ENCODE measurements at places on chromosomes 1 and 21.
A peak's percentile ranks its signal among the peaks of the same experiment; 100 is the strongest.

DNA sequence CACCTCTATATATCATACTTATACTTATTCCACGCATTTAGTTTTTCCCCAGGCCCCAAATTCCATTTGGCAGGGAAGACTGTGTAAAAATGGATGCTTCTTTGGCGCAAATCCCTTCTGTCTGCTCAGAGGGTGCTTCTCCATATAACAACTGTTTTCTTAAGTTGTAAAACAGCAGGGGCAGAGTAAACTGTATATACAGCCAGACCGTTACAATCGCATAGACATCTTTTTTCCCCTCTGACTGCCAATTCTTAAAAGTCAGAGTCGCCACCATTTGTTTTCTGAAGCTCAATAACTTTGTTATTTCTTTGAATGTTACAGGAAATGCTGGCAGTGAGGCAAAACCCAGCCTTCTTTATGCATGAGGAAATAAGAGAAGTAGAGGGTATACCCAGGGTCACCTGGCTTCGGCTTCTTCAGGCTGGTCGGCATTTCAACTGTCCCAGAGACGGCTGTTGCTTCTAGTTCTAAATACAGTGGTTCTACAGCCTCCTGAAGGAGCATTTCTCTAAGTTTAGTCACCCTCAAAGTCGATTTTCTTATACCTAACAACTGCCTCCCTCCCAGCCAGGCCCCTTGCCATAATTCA is 188.4 kb downstream of the CLIC6 start:
- no peak for DNase-seq

DNA sequence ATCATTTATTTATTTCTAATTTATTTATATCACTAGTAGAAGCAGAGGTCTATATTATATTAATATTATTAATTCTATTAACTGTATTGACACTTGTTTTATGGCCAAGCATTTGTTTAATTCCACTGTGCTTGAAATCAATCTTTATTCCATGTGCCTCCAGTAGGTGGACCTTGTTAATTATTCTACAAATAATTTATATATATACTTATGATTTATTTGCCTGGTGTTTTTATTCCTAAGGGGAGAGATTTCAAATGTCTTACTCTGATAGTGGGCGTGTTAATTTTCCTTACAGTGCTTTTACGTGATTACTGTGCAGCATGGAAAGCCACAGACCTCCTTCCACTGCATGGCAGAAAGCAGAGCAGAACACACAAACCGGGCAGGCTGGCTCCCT is 17.5 kb upstream of the OR6N2 start:
- DNase-seq = no peak

DNA sequence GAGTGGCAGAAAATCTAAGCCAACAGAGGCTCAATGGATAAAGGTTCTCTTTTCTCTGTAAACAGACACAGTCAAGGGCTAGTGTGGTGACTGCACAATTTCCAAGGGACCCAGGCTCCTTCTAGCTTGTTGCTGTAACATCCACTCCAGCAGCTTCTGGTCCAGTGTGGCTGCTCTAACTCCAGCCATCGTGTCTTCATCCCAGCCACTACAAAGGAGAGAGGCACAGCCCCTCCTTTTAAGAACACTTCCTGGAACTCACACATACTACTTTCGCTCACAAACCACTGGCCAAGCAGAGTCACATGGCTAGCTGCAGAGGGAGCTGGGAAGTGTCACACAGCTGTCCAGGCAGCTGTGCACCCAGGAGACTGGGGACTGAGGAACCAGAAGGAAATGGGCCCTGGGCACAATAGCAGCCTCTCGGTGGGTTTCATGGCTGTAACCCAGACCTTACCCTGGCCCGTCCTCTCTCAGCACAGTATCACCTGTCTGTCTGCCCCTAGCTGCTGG is 188.6 kb upstream of the VAMP3 start:
- DNase-seq = no peak

DNA sequence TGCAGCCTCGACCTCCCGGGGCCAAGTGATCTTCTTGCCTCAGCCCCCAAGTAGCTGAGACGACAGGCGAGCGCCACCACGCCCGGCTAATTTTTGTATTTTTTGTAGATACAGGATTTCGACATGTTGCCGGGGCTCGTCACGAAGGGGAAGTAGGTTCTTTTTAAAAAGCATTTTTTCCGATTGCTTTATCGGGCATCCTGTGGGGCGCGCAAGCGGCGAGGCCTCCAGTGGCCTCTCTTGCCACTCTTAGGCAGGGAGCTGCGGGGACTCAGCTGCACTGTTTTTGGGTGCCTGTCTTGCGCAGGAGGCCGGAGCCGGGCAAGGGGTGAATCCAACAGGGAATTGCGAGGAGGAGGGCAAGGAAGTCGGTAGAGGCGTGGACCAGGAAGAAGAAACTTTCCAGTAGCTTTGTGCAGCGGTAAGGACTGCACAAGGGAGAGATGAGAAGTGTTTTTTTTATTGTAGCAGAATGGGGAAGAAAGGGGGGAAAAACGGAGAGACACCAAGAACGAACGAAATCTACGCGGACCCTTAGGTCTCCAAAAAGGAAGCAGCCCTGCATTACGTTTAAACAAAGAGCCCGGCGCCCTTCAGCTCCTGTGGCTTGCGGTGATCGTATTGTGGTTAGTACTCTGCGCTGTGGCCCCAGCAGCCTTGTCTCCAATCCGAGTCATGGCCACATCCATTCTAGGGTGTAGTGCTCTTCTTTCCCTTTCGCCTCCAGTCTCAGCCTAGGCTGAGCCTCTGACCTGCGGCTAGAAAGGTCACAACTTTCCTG is 164.8 kb downstream of the PPIAL4G start:
- DNase-seq = no peak

- no peak for DNase-seq
Measured at GRCh38 chr1:174968750-174969244, 30.9 kb upstream of the CACYBP start.

DNA sequence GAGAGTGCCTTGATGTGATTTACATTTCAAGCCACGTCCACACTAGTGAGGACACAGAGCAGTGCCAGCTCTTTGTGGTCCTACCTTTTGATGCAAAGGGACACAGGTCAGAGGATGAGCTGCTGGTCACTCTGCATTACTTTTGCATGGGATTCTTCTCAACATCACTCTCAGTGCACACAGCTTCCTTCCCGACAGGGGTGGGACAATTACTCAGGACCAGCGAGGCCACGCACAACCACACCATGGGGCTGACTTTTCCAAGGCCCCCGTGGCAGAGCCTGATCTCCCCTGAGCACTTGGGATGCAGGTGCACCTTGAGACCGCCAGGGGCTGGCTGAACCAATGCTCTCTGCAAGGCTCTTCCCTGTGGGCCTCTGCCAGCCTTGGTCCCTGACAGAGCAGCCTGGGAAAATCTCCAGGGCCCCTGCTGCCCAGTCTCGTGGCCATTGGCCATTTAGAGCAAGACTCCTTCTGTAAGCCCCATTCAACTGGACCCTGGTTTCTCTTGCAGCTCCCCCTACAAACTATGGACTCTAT is 13.2 kb upstream of the PRAMEF12 start:
- DNase-seq = no peak

DNA sequence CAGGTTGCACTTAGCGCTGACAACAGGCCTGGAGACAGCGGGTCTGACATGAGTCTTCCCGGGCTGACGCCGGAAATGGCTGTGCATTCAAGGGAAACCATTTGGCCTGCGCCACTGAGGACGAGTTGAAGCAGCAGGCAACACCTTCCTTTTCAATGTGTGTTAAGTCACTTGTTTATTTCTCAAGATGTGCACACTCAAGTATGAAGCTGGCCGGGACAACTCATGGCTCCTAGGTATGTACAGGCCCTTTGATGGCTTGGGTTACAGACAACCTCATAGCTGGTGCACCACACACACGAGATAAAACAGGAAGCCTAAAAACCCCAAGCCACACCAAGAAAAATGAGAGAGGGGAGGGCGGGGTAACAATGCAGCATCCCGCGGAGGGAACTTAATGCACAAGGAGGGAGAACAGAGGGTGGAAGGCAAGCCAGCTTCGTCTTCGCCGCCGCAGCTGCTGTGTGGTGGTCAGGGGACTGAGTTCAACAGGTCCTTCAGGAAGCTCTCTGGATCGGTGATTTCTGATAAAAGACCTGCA is 118.0 kb upstream of the IFFO2 start:
- no peak for DNase-seq

DNA sequence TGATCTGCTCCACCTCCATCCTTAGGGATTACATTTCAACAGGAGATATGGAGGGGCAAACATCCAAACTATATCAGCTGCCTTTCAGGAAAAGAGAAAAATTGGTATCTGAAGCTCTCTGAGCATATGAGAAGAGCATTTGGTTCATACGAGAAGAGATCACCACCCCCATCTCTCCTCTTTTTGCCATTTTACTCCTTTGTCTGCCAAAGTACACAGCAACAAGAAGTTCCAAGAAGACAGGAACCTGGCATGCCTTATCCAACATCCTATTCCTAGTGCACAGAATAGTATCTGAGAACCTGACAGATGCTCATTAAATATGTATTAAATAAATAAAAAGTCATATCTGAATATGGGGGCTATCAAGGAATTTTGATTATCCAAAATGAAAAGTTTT is 142.5 kb upstream of the PKN2 start:
- DNase-seq = no peak

GRCh38 chr1:197224160-197224559 is 43.9 kb upstream of the CRB1 start:
- DNase-seq = no peak

- DNase-seq = peak; percentile 50
Measured at GRCh38 chr1:43563876-43564539, 33.3 kb downstream of the PTPRF start.

GRCh38 chr1:201326710-201327109 is 43.4 kb downstream of the PKP1 start:
- DNase-seq = no peak

- DNase-seq = no peak
Measured at GRCh38 chr1:30041741-30042437, 681.5 kb downstream of the MATN1 start.

DNA sequence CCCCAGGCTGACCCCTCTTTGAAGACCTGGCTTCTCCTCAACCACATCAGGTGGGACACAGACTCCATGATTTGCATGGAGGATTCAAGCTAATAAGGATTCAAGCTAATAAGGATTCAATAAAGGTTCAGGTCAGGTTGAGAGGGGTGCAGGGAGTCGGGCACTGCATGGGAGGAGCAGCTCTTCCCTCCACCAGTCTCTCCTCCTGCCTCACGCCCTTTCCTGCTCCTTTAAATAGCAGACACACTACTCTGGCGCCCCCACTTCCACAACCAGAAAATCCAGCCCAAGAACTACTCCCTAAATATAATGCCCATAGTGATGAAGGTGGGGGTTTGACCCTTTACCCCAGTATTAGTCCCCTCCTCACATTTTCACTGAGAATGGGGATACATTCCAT is 7.1 kb downstream of the MEX3A start:
- peak; percentile 33 for DNase-seq

DNA sequence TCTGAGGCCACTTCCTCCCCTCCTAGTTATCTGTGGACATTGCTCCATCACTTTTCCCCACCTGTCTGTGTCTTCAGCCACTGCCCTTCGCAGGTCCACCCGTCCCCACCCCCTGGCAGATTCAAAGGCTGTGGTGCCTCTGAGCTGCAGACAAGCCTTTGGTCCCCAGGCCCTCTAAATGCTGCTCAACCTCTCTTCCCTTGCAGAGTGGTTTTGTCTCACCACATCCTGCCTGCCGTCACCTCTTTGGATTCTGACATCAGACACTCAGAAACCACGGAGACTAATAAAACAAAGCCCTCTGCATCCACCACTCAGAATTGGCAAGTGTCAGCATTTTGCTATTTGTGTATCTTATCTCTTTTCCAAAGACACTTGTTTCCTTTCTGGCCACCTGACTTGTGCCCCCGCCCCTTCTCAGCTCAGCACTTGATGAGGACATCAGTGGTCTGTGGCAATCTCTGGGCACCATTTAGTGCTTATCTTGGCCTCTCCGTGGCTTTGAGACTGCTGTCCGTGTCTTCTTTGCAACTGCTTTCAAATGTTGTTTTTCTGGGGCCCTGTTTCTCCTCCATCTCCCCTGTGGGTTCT is 7.7 kb downstream of the CNIH3 start:
- no peak for DNase-seq

- no peak for DNase-seq
Measured at GRCh38 chr1:15064217-15064929, 89.2 kb upstream of the TMEM51 start.

DNA sequence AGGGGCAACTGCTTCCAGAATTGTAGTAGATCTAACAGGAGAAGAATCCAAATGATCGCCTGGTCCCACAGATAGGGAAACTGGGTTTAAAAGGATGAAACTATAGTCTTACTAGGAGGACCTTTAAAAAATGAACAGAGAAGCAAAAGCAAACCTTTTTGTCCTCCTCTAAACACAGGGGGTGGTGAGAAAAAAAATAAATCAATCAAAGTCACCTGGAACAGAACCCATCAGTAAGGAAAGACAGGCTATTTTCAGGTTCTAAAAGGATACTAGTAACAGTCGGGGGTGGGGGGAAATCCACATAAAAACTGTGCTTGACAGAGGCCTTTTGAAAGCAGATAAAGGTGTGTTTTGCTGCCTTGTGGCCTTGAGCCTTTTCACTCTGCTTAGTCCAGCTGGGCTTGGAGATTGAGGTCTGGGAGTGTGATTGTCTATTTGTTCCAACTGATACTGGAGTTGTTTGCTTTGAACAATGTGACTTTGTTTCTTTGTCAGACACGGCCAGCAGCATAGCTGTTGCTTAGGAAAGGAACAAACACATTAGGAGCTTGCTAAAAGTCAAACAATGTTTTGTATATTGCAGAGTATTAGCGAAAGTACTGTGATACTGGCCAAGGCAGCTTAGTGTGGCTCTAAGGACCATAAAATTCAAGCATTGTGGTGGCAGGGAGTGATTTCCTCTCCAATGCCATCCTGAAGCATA is 141.1 kb upstream of the IRF2BP2 start:
- DNase-seq = no peak

GRCh38 chr1:82108843-82109242 is 308.1 kb downstream of the ADGRL2 start:
- no peak for DNase-seq

DNA sequence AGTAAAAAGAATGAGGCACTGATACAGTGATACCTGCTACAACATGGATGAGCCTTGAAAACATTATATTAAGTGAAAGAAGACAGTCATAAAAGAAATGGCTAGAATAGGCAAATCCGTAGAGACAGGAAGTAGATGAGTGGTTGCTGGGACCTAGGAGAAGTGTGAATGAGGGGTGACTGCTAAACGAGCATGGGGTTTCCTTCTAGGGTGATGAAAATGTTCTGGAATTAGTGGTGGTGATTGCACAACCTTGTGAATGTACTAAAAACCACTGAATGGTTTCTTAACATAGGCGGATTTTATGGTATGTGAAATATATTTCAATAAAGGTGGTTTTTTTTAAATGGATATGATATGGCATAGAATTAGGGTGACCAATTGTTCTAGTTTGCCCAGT is 12.6 kb upstream of the SERINC2 start:
- DNase-seq = no peak

- no peak for DNase-seq
Measured at GRCh38 chr1:15621975-15622374, 4.7 kb downstream of the DDI2 start.

DNA sequence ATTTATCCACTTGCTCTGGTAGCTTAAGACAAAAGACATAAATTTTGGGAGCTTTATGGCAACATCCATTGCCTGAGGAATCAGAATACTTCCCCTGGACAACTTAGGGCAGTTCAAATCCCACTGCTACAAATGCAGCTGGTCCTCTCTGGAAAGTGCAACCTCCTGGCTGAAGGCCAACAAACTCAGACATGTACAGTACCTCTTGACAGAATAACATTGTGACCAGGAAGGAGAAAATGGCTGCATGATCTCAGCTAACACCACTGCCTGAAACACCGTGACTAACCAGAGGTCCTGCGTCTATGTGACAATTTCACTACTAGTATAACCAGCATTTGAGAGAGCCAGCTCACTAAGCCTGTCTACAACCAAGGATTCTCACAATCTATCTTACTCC is 218.9 kb downstream of the CRB1 start:
- DNase-seq = no peak
